ENCODE measurements at places on chromosomes 1 and 21.

- DNase-seq: no peak
These were observed 280.4 kb downstream of the SETD4 start for GRCh38 chr21:35779690-35780570.

- no peak for DNase-seq
These were observed 4.4 kb downstream of the SNAP47 start for GRCh38 chr1:227739636-227740035.

- no peak for DNase-seq
These were observed 98.2 kb downstream of the RGL1 start for GRCh38 chr1:183903101-183903500.

GRCh38 chr1:228017356-228018124 is 10.7 kb downstream of the WNT3A start:
- DNase-seq: no peak

DNA sequence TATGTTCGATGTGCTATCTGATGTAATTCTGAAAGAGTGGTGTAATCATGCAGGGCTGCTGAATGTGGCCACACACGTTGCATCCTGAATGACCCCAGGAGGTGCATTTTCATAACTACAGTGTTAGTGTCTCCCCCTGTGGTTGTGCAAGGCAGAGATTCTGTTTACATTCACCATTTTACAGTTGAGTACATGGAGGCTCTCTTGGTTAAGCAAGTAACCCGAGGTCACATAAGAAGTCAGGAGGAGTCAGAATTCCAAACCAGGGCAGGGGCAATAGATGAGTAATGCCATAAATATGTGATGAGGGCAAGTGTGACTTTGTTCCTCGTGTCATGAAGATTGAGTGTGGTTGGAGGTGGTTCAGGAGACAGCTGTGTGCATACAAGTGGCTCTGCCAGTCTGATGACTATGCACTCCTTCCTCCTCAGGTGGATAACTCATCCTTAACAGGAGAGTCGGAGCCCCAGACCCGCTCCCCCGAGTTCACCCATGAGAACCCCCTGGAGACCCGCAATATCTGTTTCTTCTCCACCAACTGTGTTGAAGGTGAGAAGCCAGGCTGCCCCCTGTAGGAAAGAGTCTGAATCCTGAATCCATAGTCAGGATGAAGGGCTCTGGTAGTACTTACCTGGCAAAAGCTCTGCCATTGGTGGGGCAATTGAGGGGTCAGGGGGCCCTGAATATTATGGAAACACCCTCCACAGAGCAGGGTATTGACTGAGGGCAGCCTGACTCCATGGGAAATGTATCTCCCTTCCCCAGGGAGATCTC is 9.3 kb downstream of the ATP1A2 start:
- no peak for DNase-seq

GRCh38 chr1:231161667-231162296 is at the start of gene TRIM67:
Gene TRIM67 (plus strand): TSS chr1:231162058. CDS start chr1:231162970, 912 bp downstream.
- no peak for DNase-seq

- no peak for DNase-seq
These were observed 125.3 kb downstream of the DISP1 start for GRCh38 chr1:222940095-222940494.

GRCh38 chr1:245679821-245680780 is 525.3 kb downstream of the KIF26B start:
- DNase-seq: no peak

DNA sequence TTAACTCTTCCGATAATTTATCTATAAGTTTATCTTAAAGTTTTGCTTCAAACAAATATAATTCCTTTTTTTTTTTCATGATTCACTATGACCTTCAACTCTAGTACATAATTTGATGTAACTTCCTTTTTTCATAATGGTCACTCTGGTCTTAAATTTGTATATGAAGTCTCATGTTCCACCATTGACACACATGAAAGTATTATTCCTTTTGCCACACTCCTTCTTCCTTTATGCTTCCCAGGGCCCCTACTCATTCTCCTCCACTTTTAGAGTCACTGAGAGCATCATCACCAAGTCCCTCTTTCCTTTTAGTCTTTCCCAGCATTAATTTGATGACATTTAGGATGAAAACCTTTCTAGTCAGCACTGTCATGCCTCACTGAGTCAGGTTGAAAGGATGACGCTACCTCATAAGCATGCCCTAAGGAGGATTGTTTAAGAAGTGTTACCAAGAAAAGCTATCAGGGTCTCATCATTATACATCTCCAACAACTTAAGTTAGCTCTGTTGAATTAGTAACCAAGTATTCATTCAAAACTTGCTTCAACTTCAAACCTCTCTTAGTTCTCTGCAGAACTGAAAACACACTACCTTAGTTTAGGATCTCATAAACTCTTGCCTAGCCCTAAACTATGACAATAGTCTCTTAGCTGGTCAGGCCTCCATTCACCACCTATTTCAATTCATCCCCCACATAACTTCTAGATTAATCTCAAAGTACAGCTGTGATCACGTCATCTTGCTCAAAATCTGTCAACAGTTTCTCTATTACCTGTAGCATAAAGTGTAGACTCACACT is 14.5 kb downstream of the AUNIP start:
- DNase-seq: no peak

DNA sequence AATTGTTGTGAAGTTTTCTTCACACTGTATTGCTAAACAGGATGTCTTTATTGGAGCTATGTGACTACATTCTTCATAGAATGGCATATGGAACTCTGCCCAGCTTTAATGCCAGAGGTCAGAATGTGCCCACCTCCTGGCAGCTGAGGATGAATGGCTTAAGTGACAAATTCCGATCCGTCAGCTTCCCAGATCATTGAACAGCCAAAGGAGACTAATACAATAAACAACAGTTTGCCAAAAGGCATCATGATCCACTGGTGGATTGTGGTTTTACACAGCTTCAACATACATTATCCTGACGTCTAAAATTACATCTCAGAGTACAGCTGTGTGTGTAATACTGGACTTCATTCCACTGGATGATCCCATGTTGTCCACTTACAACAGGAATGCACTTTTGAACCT is 68.7 kb upstream of the C1orf105 start:
- DNase-seq: no peak

GRCh38 chr1:244350027-244350426 is 101.7 kb downstream of the ADSS2 start:
- no peak for DNase-seq

- no peak for DNase-seq
These were observed 54.0 kb downstream of the RUNX3 start for GRCh38 chr1:24875991-24876506.

DNA sequence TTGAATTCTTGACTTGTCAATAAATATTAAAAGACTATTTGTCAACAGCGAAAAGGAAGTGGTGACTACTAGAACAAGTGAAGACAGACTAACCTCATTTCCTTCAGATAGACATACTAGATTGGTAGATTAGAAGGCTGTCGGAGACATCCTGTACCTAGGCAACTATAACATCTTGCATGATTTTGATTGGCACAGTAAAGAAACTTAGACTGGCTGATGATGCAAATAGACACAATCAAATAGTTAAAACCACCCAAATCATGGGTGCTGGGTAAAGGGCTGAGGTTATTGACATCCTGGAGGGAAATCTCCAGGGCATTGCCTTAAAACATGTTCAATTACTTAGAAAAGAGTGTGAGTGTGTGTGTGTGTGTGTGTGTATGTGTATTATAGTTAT is 85.9 kb upstream of the EDEM3 start:
- no peak for DNase-seq

GRCh38 chr1:247627951-247628350 is 22.6 kb downstream of the OR2G3 start:
- no peak for DNase-seq

DNA sequence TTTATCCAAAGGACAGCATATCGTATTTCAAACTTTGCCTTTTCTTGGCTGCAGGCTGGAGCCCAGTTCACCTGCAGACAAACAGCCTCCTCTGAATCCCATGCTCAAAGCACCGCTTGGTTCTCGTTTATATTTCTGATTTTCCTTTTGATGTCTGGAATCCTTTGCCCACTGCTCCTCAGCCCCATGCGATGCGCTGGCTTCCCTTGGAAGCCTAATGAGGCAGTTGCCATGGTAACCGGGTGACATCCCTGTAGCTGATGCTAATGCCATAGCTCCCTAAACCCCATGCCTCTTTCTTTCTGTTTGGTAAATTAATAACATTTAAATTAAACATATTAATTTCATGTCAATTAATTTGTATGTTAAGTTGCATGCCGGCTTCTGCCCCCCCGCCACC is 327.1 kb downstream of the PRDM2 start:
- DNase-seq: no peak

- DNase-seq: peak; percentile 97
These were observed at the start of gene KIF1B for GRCh38 chr1:10209905-10210810. Gene KIF1B (plus strand): TSS chr1:10210570. CDS start chr1:10232329, 21,759 bp downstream.

DNA sequence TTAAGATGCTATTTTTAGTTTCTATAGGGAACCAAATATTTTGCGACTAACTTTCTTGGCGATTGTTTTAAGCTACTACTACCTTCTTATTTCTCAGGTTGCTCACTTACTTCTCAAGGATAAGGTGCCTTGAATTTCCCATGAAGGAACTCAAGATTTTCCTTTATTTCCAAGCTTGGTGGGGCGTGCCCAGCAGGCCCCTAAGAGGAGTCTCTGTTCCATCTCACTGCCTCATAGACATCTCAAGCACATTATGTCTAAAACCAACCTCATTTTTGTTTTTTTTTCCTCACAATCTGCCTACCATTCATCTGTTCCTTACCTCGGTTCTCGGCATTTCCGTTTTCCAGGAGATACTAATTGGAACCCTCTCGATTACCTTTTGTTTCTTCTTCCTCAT is 421.9 kb downstream of the DISC1 start:
- no peak for DNase-seq

DNA sequence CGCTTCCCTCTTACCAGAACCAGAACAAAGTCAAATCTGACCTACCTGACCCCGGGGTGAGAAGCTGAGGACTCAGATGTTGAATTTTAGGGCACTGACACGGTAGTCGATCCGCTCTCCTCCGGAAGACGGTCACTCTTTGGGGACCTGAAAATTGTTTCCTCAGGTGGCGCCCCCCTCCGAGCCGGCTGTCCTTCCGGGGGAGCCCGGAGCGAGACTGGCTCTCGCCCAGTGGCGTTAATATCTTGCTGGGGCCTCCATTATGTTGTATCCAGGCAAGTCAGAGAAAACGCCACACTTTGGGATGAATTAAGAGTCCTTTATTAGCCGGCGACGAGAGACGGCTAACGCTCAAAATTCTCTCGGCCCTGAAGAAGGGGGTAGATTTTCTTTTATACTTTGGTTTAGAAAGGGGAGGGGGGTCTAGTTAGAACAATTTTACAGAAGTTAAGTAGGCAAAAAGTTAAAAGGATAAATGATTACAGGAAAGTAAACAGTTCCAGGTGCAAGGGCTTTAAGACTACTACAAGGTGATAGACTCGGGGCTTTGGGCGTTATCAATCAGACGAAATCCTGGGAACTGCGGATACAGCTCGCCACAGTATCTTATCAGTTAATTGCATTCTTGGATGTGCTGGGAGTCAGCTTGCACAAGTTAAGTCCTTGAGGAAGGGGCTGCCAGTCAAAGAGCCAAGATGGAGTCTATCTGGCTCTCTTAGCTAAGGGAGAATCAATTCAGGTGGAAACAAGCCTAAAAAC is 269.5 kb downstream of the DSCAM start:
- no peak for DNase-seq

GRCh38 chr1:102757363-102757762 is 351.0 kb downstream of the COL11A1 start:
- no peak for DNase-seq

- no peak for DNase-seq
These were observed 37.3 kb downstream of the ATF3 start for GRCh38 chr1:212645546-212646543.

DNA sequence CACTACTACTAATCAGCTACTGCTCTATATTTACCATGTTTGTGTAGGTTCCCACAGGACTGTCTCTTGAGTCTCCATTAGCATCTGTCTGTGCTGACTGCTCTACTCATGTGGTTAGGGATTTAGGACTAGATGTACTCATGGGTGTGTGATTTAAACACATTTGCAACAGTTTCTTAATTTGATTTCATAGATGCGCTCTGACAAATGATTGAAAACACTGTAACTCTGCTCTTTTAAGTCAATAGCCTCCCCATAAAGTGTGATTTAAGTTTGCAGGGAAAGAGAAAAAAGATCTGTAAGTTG is 809.3 kb downstream of the NCAM2 start:
- DNase-seq: no peak

GRCh38 chr1:2179283-2180013 is 15.1 kb downstream of the FAAP20 start:
- no peak for DNase-seq

- no peak for DNase-seq
These were observed 49.4 kb upstream of the DESI2 start for GRCh38 chr1:244603498-244603897.

GRCh38 chr1:11394592-11395245 is 84.2 kb upstream of the DISP3 start:
- DNase-seq: no peak

DNA sequence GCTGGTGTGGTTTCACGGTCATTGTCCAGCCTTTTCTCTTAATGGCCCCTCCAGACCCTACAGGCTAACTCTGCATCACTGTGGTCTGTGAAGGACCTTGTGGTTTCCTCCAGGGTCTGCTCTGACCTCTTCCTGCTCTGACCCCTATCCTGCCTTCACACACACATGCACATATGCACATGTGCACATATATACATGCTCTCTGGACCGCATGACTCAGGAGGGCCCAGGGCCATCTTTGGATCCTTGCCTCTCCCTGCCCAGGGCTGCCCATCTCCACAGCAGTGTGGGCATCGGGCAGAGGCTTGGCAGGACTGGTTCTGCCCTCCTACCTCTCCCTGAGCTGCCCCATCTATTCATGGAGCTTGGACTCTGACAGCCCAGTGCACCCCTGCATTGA is 510.9 kb downstream of the PTPRU start:
- no peak for DNase-seq

- DNase-seq: no peak
These were observed 65.8 kb upstream of the F3 start for GRCh38 chr1:94607398-94607797.

- no peak for DNase-seq
These were observed 13.4 kb downstream of the LAPTM5 start for GRCh38 chr1:30744060-30744756.

- DNase-seq: no peak
These were observed 42.8 kb downstream of the KIF1B start for GRCh38 chr1:10253149-10253548.

GRCh38 chr1:36942148-36942547 is 92.2 kb downstream of the GRIK3 start:
- no peak for DNase-seq
